Activated naive CD4-positive, alpha-beta T cell treated with anti-CD3 and anti-CD28 coated beads, Interleukin-2, amount 10 ng/mL, durations not matched to agents 7 days and 5 days (primary cell): ENCODE measurements at places on chromosomes 4 and X.

- DNase-seq, result no peak
- H3K27ac ChIP-seq, result no peak overlapping the region
Observed at GRCh38 chr4:10074767-10075105, 41.9 kb downstream of the WDR1 start.

- H3K4me1 ChIP-seq, result no peaks in the 10 kb centered on the region
- no peak overlapping the region for H3K4me3 ChIP-seq
- peak; percentile 30 for DNase-seq
Observed at GRCh38 chr4:3781193-3781886, 15.2 kb downstream of the ADRA2C start.

DNA sequence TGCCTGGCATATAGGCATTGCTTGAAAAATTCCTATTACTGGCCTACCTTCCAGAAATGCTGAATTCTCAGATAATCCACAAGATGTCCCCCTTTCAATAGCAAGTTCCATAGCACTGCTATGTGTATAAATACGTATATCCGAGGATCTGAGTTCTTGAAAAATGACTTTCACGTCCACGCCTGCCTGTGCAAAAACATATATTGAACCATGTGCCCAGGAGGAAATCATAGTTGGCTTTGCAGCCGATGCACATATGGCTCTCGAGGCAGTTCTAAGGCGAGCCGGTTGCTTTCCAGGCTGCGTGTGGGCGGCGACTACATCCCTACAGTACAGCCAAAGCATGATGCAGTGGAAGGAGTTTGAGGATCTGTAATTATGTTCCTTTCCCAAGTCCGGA, 55.4 kb upstream of the ESX1 start:
- H3K36me3 ChIP-seq, result no peaks in the 10 kb centered on the region
- no peaks in the 10 kb centered on the region for H3K4me1 ChIP-seq
- H3K4me3 ChIP-seq, result no peak overlapping the region
- H3K27ac ChIP-seq, result no peak overlapping the region
- DNase-seq, result no peak

GRCh38 chrX:7943600-7944245, 16.5 kb upstream of the PNPLA4 start:
- H3K4me1 ChIP-seq, result no peaks in the 10 kb centered on the region
- H3K36me3 ChIP-seq, result no peaks in the 10 kb centered on the region
- H3K27ac ChIP-seq, result no peak overlapping the region
- no peak overlapping the region for H3K4me3 ChIP-seq
- DNase-seq, result no peak

- H3K4me1 ChIP-seq, result peaks cover 9% of the 10 kb centered on the region
- no peak overlapping the region for H3K27ac ChIP-seq
- peaks cover 66% of the 10 kb centered on the region for H3K36me3 ChIP-seq
- H3K4me3 ChIP-seq, result no peak overlapping the region
- no peaks in the 10 kb centered on the region for H3K27me3 ChIP-seq
Observed at GRCh38 chr4:88761861-88762523, 64.4 kb upstream of the NAP1L5 start.

- no peak overlapping the region for H3K4me3 ChIP-seq
- no peak overlapping the region for H3K27ac ChIP-seq
- H3K4me1 ChIP-seq, result no peaks in the 10 kb centered on the region
- H3K27me3 ChIP-seq, result no peaks in the 10 kb centered on the region
- peaks cover 2% of the 10 kb centered on the region for H3K36me3 ChIP-seq
- no peak for DNase-seq
Observed at GRCh38 chrX:150770623-150771022, 77.4 kb downstream of the MTMR1 start.

- H3K27me3 ChIP-seq, result no peaks in the 10 kb centered on the region
- H3K36me3 ChIP-seq, result no peaks in the 10 kb centered on the region
- no peaks in the 10 kb centered on the region for H3K4me1 ChIP-seq
- H3K27ac ChIP-seq, result no peak overlapping the region
- H3K4me3 ChIP-seq, result no peak overlapping the region
Observed at GRCh38 chrX:86946569-86946968, 571.0 kb upstream of the KLHL4 start.

GRCh38 chrX:97629597-97629985, 745.9 kb downstream of the RPA4 start:
- no peak overlapping the region for H3K27ac ChIP-seq
- peaks cover 4% of the 10 kb centered on the region for H3K27me3 ChIP-seq
- H3K36me3 ChIP-seq, result no peaks in the 10 kb centered on the region

DNA sequence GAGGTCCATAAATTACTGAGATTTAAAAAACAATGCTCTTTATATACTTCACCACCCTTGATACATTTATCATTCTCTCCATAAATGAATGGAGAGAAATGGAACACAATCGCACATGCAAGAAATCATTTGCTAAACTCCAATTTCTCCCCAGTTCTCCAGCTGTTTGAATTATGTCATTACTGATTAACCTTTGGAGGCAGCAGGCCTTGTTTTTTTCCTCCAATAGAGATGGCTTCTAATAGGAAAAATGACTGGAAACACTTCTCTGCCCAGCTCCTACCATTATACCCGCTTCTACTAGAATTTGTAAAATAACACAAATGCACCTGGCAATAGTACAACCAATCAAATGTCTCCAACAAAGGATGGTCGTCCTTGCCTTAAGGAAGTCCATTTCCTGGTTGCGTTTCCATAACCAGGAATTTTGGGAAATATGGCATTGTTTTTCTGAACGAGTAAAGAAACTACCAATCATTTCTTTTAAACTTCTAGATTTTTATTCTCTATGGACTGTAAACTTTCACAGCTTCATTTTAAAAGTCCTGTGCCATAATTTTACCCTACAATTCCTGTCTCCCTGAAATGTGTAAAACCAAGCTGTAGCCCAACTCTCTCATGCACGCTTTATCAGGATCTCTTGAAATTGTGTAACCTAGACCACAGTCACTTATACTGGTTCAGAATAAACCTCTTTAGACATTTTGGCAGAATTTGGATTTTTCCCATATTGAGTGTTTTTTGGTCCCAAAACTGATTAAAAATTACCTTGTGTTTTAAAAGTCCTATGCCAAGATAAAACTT, 60.1 kb downstream of the APBB2 start:
- no peak overlapping the region for H3K4me3 ChIP-seq
- H3K27ac ChIP-seq, result no peak overlapping the region
- no peak for DNase-seq
- H3K4me1 ChIP-seq, result no peaks in the 10 kb centered on the region

GRCh38 chr4:52721968-52722815, 29.0 kb downstream of the ERVMER34-1 start:
- peak overlapping the region; percentile 76 for H3K4me3 ChIP-seq
- H3K4me1 ChIP-seq, result peaks cover 12% of the 10 kb centered on the region
- H3K27me3 ChIP-seq, result no peaks in the 10 kb centered on the region

DNA sequence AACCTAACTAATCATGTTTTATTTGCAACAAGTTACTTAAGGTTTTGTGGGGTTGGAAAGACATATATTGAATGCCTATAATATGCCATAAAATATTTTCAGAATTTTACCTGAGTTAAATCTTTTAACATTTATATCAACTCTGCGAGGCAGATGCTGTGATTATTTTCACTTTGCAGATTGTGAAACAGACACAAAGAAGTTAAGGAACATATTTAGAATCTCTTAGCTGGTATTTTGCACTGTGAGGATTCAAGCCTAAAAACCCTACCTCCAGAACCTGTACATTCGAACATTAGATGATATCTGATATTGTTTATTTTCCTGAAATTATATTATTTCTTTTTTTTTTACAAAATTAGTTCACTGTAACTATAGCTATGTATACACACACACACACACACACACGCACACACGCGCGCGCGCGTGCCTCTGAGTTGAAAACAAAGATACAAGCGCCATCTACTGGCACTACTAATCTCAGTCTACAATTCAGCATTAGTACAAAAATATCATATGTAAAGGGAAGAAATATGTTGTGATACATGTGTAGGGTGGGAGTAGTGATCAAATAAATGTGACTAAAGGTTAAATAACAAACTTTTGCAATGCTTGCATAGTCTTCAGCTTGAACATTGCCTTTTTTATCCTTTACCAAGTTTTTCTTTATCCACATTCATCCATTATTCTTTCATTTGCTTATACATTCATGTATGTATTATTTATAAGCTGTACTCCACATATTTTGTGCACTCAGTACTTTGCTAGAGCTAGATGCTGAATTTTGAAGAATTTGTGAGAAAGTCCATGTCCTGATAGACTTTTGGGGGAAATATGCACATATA, 61.5 kb downstream of the ANXA10 start:
- H3K4me1 ChIP-seq, result peaks cover 3% of the 10 kb centered on the region
- H3K27ac ChIP-seq, result no peak overlapping the region
- H3K27me3 ChIP-seq, result peaks cover 5% of the 10 kb centered on the region
- H3K36me3 ChIP-seq, result no peaks in the 10 kb centered on the region

DNA sequence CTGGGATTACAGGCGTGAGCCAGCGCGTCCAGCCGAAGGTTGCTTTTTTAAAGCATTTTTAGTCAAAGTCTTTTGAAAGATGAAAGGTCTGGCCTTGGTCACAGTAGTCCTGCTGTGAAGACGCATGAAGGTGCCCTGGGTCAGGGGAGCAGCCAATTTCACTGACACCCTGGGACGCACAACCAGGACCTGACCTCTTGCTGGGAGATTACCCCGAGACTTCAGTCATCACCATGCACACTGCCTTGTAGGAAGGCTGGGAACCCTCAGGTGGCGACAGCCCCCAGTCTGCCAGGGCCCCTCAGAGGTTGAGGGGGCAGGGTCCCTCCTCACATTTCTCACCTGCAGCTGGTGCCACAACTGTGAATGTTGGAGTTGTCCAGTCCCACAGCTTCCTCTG, 53.2 kb downstream of the CPLX1 start:
- no peak overlapping the region for H3K4me3 ChIP-seq
- H3K27ac ChIP-seq, result no peak overlapping the region
- H3K27me3 ChIP-seq, result no peaks in the 10 kb centered on the region
- no peak for DNase-seq
- H3K36me3 ChIP-seq, result peaks cover 53% of the 10 kb centered on the region

DNA sequence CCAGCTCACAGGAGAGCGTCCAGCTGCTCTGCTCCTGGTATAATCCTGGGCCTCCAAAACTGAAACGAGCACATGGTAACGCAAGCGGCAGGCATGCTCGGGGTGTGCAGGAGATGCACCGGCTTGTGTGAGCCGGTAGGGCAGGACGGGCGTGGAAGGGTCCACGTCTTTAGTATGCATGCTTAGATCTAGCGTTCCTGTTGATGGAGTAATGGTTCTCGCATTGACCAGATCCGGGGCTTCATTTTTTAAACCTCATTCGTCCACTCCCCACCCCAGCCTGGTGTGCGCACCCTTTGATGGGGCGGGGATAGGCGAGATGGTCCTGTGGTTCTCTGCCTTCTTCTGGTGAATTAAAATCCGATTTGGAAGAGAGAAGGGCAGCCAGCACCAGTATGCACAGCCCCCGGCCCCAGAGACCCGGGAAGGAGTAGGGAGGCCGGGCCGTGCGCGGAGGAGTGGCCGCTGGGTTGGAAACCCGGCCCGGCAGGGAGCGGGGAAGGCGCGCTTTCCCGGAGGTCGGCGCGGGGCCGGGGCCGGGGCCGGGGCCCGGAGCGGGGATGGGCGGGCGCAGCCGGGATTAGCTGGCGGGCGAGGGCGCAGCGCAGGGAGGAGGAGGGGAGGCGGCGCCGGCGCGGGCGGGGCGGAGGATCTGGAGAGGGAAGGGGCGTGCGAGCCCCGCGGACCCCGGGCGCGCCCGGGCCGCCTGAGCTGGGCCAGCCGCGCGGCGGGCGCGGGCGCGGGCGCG, 39.9 kb downstream of the FAM149A start:
- H3K4me3 ChIP-seq, result peak overlapping the region; percentile 68
- H3K4me1 ChIP-seq, result peaks cover 11% of the 10 kb centered on the region
- DNase-seq, result peak; percentile 29
- no peaks in the 10 kb centered on the region for H3K36me3 ChIP-seq
- peaks cover 56% of the 10 kb centered on the region for H3K27me3 ChIP-seq

- no peak for DNase-seq
- H3K36me3 ChIP-seq, result no peaks in the 10 kb centered on the region
- H3K4me3 ChIP-seq, result no peak overlapping the region
- H3K4me1 ChIP-seq, result no peaks in the 10 kb centered on the region
- no peaks in the 10 kb centered on the region for H3K27me3 ChIP-seq
Observed at GRCh38 chr4:5156682-5157081, 105.4 kb downstream of the STK32B start.

DNA sequence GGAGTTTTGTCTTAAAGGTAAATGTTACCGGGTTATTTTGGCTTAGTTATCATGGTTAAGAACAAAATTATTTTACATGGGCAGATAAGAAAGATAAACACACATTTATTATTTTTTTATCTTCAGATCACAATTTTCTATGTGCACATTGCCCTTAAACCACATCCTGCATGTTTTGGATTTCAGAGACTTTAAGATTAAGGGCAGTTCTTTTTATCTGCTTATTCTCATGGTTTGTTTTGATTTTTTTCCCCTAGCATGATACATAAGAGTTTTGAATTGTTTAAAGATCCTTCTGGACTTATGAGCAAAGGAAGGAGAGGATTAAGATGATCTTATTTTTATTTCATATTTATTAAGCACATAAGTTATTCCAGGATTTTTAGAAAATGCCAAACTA, 190.1 kb upstream of the BMP3 start:
- no peak overlapping the region for H3K4me3 ChIP-seq
- H3K4me1 ChIP-seq, result no peaks in the 10 kb centered on the region
- H3K27me3 ChIP-seq, result no peaks in the 10 kb centered on the region

DNA sequence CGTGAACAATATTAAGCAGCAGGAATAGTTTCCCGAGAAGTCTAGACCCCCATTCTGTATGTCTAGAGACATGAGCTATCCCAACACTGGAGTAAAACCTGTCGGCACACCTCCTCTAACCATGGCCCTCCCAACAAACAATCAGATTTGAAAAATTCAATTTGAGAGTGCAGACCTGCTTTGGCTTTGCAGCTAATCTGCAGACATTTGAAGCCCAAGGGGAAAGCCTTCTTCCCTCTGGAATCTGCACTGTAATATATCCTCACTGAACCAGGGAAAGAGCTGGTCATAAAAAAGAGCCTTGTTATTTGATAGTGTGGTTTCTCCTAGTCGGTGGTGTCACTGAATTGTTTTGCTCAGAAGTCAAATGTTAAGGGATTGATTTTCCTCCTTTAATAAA, 44.6 kb upstream of the KLHL34 start:
- H3K4me3 ChIP-seq, result no peak overlapping the region
- DNase-seq, result no peak
- H3K4me1 ChIP-seq, result no peaks in the 10 kb centered on the region
- no peaks in the 10 kb centered on the region for H3K36me3 ChIP-seq

DNA sequence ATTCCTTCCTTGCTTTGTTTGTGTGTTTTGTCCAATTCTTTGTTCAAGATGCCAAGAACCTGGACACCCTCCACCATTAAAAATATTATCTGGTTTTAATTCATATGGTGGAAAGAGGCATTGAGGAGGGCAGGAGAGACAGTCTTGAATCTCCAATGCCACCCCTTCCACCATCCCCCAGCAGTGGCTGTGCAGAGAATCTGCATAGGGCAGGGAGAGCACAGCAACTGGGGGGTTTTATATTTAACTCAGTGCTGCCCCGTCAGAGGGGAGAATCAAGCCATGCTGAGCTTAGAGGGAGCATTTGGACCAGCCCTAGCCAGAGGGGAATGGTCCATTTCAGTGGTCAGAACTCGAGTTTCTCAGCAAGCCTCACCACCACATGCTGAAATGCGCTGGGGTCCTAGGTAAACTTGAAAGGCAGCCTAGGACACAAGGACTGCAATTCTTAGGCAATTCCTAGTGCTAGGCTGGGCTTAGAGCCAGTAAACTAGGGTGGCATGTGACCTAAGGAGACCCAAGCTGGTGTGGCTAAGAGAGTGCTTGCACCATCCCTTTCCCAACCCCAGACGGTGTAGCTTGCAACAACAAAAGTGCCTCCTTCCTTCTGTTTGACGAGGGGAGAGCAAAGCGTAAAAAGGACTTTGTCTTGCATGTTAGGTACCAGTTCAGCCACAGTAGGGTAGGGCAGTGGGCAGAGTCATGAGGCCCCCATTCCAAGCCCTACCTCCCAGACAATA, 34.2 kb downstream of the CCDC158 start:
- no peaks in the 10 kb centered on the region for H3K4me1 ChIP-seq
- H3K27ac ChIP-seq, result no peak overlapping the region
- no peaks in the 10 kb centered on the region for H3K36me3 ChIP-seq
- peaks cover 13% of the 10 kb centered on the region for H3K27me3 ChIP-seq
